ENCODE measurements at places on chromosomes 4 and X. TPM values are rescaled to one million over a fixed set of nuclear protein-coding genes. Genes with fewer than 3 reads are reported as not detected.

NRK gene
- polyA plus RNA-seq = 6.4 TPM

FOXR2 gene
- not detected for polyA plus RNA-seq

ABLIM2 gene
- 1.5 TPM for polyA plus RNA-seq

CPE gene
- 8.8 TPM for polyA plus RNA-seq

DMP1 gene
- not detected for polyA plus RNA-seq

GLRA2 gene
- polyA plus RNA-seq = not detected

GRCh38 chr4:125125276-125125675 lies 189.5 kb upstream of the FAT4 start:
- no peak overlapping the region for H3K4me3 ChIP-seq
- peak; percentile 35 for DNase-seq
- no peaks in the 10 kb centered on the region for H3K27me3 ChIP-seq
- H3K4me1 ChIP-seq = peaks cover 6% of the 10 kb centered on the region
- peak overlapping the region; percentile 6 for H3K27ac ChIP-seq
- no peaks in the 10 kb centered on the region for H3K36me3 ChIP-seq

DNA sequence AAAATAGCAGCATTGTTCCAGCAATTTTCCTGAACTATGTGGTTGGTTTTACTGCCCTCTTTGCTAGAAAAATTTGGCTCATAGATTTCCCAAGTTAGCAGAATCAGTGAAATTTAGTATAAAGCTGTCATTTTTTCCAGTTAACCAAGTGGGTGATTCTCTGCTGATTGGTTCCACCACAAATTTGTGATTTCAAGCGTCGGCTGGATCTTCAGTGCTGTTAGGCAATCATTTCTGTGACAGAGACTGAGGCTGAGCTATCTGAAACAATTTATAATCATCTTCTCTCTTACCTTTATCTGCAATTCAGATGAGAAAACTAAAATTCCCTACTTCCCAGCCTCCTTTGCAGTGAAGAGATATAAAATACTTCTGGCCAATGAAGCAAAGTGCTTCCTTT lies 68.6 kb upstream of the OTUD4 start:
- H3K27me3 ChIP-seq = no peaks in the 10 kb centered on the region
- H3K36me3 ChIP-seq = no peaks in the 10 kb centered on the region
- H3K4me3 ChIP-seq = no peak overlapping the region
- H3K27ac ChIP-seq = no peak overlapping the region
- no peak for DNase-seq

DNA sequence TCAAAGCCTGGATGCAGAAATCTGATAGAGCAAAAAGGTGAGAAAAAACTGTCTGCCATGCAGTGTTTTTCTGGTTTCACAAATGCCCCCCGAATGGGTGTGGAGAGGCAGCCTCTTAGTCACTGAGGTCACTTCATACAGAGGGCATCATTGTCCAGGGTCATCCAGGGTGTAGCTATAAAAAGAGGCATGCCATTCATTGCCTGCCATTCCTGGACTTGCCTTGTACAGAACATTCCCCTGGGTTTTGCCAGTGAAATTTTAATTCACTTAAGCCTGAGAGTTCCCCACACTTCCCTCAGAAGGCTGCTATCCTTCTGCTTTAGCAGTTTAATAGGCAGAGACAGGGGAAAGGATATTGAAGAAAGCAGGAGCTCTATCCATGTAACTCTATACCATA lies 230.3 kb downstream of the UNC5C start:
- no peaks in the 10 kb centered on the region for H3K36me3 ChIP-seq
- no peaks in the 10 kb centered on the region for H3K27me3 ChIP-seq
- H3K4me1 ChIP-seq = no peaks in the 10 kb centered on the region
- no peak overlapping the region for H3K27ac ChIP-seq
- no peak overlapping the region for H3K4me3 ChIP-seq
- DNase-seq = no peak

- peak overlapping the region; percentile 63 for H3K4me3 ChIP-seq
- H3K4me1 ChIP-seq = no peaks in the 10 kb centered on the region
- DNase-seq = peak; percentile 97
- H3K27me3 ChIP-seq = no peaks in the 10 kb centered on the region
- H3K27ac ChIP-seq = no peak overlapping the region
These were observed 1.6 kb downstream of the PRICKLE3 start for GRCh38 chrX:49184294-49185281.

DNA sequence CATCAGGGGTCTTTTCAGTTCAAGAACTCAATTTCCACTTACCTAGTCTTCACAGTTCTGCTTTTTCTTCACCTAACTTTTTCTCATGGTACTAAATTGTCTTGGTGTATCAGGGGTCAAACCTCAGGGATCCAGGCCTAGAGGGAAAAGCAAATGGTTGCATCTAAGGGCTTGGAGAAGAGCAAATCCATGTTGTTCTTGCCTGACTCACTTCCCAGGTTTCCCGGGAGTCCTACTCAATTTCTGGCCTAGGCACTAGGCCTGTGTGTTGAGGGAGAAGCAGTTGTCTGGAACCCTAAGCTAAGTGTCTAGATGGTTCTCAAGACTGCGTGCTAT lies 191.9 kb upstream of the STK26 start:
- peaks cover 16% of the 10 kb centered on the region for H3K4me1 ChIP-seq
- no peaks in the 10 kb centered on the region for H3K27me3 ChIP-seq
- DNase-seq = no peak
- no peaks in the 10 kb centered on the region for H3K36me3 ChIP-seq
- H3K4me3 ChIP-seq = peak overlapping the region; percentile 74
- H3K27ac ChIP-seq = peak overlapping the region; percentile 95

DNA sequence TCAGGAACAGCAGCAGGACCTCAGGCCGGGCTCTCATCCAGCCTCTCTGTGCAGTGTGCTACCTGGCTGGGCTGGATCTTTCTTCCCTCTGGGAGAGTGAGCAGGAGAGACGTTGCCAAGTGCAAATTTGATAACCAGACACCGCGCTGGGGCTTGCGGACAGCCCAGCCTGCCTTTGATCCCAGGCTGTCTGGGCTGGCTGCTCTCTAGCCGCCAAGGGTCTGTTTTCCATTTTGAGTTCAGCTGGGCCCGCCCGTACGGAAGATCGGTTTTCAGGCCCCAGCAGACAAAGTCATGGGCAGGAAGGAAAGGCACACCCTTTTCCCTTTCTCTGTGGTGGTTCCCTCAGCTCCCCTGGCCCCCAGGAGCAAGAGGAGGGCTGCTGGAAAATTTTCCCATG lies 90.2 kb downstream of the CPZ start:
- H3K4me3 ChIP-seq = no peak overlapping the region
- no peaks in the 10 kb centered on the region for H3K27me3 ChIP-seq
- no peak for DNase-seq
- no peak overlapping the region for H3K27ac ChIP-seq

- 0 out of 2 replicates have a peak, but pooled peaks cover 3% of the 10 kb centered on the region for H3K4me1 ChIP-seq
- H3K36me3 ChIP-seq = no peaks in the 10 kb centered on the region
- H3K27me3 ChIP-seq = no peaks in the 10 kb centered on the region
- DNase-seq = no peak
- no peak overlapping the region for H3K4me3 ChIP-seq
These were observed 291.7 kb downstream of the PACRGL start for GRCh38 chr4:20992002-20992401.

DNA sequence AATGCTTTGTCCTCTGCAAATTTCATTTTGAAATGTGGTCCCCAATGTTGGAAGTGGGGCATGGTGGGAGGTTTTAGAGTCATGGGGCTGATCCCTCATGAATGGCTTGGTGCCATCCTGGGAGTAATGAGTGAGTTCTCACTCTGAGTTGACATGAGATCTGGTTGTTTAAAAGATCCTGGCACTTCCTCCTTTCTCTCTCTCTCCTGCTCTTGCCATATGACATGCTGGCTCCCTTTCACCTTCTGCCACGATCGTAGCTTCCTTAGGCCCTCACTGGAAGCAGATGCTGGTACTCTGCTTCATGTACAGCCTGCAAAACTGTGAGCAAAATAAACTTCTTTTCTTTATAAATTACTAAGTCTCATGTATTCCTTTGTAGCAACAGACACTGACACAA lies 262.0 kb downstream of the IL15 start:
- DNase-seq = no peak
- H3K36me3 ChIP-seq = no peaks in the 10 kb centered on the region
- peaks cover 14% of the 10 kb centered on the region for H3K4me1 ChIP-seq
- no peak overlapping the region for H3K4me3 ChIP-seq

GRCh38 chr4:73609706-73610105 lies 10.5 kb downstream of the RASSF6 start:
- H3K27ac ChIP-seq = no peak overlapping the region
- H3K4me3 ChIP-seq = no peak overlapping the region
- H3K27me3 ChIP-seq = no peaks in the 10 kb centered on the region
- no peaks in the 10 kb centered on the region for H3K36me3 ChIP-seq
- H3K4me1 ChIP-seq = peaks cover 7% of the 10 kb centered on the region

GRCh38 chr4:170599894-170600293 lies 510.1 kb upstream of the AADAT start:
- DNase-seq = no peak
- H3K27ac ChIP-seq = no peak overlapping the region
- no peaks in the 10 kb centered on the region for H3K36me3 ChIP-seq

GRCh38 chrX:46298821-46299220 lies 246.4 kb downstream of the ZNF674 start:
- no peak overlapping the region for H3K27ac ChIP-seq
- H3K27me3 ChIP-seq = no peaks in the 10 kb centered on the region
- no peak overlapping the region for H3K4me3 ChIP-seq
- H3K36me3 ChIP-seq = no peaks in the 10 kb centered on the region

DNA sequence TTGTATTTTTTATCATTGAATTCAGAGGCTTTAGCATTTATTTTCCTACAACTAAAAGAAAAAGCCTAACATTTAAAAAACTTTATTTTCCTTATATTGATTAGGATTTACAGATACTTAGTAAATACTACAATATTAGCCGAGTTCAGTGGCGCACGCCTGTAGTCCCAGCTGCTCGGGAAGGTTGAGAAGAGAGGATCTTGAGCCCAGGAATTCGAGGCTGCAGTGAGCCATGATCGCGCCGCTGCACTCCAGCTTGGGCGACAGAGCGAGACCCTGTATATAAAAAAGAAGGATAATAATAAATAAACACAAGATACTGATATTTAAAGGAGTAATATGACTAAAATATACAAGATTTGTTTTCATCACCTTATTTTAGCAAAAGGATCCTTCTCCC lies 681 bp upstream of the UPF3B start:
- peak overlapping the region; percentile 51 for H3K4me3 ChIP-seq
- H3K36me3 ChIP-seq = peaks cover 18% of the 10 kb centered on the region
- peak overlapping the region; percentile 84 for H3K27ac ChIP-seq
- peak; percentile 11 for DNase-seq
- H3K27me3 ChIP-seq = no peaks in the 10 kb centered on the region

DNA sequence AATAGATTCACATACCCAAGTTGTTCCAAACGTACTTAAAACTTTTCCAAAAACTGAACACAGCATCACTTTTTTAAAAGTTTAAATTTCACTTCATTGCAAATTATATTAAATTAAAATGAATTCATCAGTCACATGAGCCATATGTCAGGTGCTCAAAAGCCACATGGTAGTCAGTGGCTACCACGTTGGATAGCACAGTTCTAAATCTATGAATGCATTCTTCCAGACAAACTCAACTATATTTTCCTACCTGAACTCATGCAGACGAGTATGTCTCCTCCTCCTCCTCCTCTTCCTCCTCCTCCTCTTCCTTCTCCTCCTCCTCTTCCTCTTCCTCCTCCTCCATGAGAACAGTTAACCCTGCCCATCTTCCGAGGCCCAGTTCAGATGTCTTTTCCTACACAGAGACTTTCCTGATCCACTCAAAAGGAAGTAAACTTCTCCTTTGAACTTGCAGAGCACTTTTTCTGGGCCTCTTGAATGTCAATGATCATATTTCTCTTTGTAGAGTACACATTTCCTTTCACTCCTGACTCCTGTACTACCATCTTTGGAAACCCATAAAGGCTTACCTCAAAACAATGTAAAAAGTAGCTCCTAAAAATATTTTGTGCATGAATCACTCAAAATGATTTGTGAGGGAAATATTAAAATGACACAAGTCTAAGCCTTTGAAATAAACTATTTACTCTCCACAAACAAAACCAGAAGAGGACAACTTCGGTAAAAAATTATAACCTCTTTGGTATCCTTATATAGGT lies 172.6 kb downstream of the AMELX start:
- no peak overlapping the region for H3K4me3 ChIP-seq
- H3K4me1 ChIP-seq = no peaks in the 10 kb centered on the region
- H3K36me3 ChIP-seq = no peaks in the 10 kb centered on the region
- no peaks in the 10 kb centered on the region for H3K27me3 ChIP-seq
- no peak for DNase-seq

- H3K4me3 ChIP-seq = no peak overlapping the region
- no peak for DNase-seq
- no peaks in the 10 kb centered on the region for H3K4me1 ChIP-seq
- no peak overlapping the region for H3K27ac ChIP-seq
- H3K36me3 ChIP-seq = no peaks in the 10 kb centered on the region
These were observed 138.8 kb upstream of the NALF2 start for GRCh38 chrX:69365349-69365748.

DNA sequence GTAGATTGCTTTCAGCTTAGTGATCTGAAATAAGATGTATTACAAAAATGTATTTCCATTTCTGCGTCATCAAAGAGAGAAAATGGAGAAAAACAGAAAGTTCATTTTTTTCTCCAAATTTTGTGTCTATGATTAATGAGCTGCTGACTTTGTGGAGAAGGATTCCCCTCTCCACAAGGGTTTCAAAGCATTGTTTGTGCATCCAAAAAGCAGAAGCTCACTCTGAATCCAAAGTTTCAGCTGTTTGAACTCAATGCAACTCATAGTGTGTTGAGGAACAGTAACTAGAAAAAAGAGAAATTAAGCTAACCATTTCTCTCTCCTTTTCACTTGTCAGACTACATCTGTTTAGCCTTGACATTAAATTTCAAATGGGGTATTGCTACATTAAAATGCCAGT lies 62.9 kb upstream of the SLC7A11 start:
- H3K27ac ChIP-seq = no peak overlapping the region
- H3K4me1 ChIP-seq = peaks cover 5% of the 10 kb centered on the region
- H3K36me3 ChIP-seq = no peaks in the 10 kb centered on the region
- no peak for DNase-seq
- H3K27me3 ChIP-seq = no peaks in the 10 kb centered on the region

GRCh38 chrX:9765072-9765736 lies 443 bp downstream of the GPR143 start:
- H3K4me1 ChIP-seq = no peaks in the 10 kb centered on the region
- peak; percentile 50 for DNase-seq
- no peaks in the 10 kb centered on the region for H3K27me3 ChIP-seq
- H3K36me3 ChIP-seq = no peaks in the 10 kb centered on the region

DNA sequence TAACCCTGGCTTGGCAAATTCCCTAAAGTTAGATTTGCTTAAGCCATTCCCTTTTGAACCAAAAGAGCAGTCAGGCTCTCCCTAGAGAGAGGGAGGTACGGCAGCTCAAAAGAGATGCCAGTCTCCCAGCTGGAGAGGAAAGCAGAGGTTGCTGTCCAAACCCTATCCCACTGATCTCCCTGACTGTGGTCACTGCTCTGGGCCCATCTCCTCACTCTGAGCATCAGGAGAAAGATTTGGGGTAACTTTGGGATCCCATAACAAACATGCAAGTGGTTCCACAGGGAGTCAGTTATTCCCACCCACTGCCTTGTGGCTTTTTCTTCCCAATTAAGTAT lies 17.1 kb downstream of the ACSL1 start:
- H3K36me3 ChIP-seq = no peaks in the 10 kb centered on the region
- 0 out of 2 replicates have a peak overlapping the region, but pooled peaks have one; percentile 12 for H3K4me3 ChIP-seq
- H3K4me1 ChIP-seq = peaks cover 21% of the 10 kb centered on the region
- peak overlapping the region; percentile 68 for H3K27ac ChIP-seq
